ENCODE measurements at places on chromosomes 12 and 14. TPM values are rescaled to one million over a fixed set of nuclear protein-coding genes. Genes with fewer than 3 reads are reported as not detected.

Gene LRTM2
- 0.42 TPM for polyA plus RNA-seq

Gene CMTM5
- 2.9 TPM for polyA plus RNA-seq

Gene SLC10A1
- not detected for polyA plus RNA-seq

Gene SPSB2
- 13.2 TPM for polyA plus RNA-seq

Gene IGFBP6
- polyA plus RNA-seq, result 12.4 TPM

Gene GSG1
- polyA plus RNA-seq, result 0.61 TPM

Gene OTUB2
- 4.3 TPM for polyA plus RNA-seq

Gene ACOT6
- polyA plus RNA-seq, result not detected

- DNase-seq, result no peak
These were observed 23.4 kb upstream of the IPO8 start for GRCh38 chr12:30719060-30719459.

- DNase-seq, result no peak
These were observed 747.6 kb upstream of the LRFN5 start for GRCh38 chr14:40859055-40859454.

DNA sequence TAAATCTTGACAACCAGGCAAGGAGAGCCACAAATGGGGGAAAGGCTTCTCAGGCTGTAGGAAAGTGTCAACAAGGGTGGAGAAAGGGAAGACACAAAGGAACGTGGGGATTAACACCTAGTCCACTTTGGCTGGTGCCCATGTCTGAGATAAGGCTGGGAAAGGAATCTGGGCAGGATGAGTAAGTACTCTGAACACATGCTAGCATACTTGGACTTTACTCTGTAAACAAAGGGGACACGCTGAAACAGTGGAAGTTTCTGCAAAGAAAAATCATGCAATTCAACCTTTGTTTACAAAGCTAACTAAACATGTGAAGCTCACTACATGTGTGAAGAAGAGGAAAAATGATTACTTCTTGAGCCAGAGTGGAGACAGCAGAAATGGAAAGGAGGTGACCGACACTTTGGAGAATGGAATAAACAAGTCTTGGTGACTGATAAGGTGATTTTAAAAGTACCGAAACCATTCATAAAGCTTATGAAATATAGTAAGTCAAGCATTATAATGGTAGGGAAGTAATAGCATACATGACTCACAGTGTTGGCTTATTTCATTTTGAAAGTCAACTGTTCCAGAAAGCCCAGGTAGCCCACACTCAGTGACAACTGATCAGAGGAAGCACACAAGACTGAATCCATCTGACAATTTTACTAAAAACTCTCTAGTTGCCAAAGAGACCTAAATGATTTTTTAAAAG, 13.2 kb downstream of the CPNE8 start:
- DNase-seq, result no peak

DNA sequence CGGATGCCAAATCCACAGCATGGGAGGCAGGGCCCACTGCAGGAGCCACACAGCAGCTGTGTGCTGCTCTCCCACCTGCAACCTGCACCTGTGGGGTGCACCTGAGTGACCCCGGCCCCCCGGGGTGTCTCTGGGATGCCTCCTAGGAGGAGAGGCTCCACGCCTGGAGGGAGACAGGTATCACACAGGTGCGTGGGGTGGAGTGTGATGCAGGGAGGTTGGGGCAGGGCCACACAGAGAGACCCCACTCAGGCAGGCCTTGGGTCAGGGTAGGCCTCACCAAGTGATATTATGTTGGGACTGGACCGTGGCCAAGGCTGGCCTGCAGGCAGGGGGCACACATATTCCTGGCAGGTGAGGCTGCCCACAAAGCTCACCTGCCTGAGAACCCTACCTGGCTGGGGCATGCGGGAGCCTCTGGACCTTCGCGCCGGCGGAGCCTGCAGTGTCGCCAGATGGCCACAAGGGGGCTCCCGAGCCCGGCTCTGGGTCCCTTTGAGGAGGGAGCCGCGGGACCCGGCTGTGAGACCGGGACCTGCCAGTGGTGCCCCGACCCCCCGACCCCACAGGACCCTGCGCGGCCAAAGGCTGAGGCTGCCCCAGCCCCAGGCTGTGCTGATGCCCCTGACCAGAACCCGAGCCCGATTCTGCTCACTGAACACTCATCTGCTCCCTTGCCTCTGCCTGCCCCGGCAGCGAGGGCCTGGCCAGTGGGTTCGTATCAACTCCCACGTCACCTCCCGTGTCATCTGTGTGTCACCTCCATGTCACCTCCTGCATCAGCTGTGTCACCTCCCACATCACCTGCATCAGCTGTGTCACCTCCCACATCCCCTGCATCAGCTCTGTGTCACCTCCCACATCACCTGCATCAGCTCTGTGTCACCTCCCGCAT, 11.4 kb downstream of the TMEM121 start:
- DNase-seq, result no peak

- DNase-seq, result no peak
These were observed 319.1 kb downstream of the PPFIA2 start for GRCh38 chr12:81440001-81440400.

DNA sequence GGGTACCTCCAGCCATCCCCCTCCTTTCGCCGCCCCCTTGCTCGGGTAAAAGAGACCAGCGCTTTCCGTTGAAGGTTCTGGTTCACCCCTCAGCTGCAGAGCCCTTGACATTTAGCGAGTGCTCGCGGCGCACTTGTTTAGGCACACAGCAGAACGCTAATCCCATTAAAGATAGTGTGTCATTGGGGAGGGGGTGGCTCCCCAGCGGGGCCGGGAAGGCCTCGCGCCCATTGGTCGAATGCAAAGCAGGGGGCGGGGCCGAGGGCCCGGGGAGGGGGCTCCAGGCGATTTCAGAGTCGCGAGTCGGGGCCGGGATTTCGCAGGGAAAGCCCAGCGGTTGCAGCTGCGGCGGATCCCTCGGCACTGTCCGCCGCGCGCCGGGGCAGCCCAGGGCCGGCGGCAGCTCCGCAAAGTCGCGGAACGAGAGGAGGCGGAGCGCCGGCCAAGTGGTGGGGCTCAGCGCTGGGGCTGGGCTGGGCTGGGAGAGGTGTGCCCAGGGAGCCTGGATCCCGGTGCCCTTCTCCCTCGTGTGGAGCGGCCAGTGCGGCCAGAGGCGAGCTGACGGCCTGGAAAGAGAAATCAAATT, 122.9 kb downstream of the TSPAN9 start:
- DNase-seq, result peak; percentile 41

DNA sequence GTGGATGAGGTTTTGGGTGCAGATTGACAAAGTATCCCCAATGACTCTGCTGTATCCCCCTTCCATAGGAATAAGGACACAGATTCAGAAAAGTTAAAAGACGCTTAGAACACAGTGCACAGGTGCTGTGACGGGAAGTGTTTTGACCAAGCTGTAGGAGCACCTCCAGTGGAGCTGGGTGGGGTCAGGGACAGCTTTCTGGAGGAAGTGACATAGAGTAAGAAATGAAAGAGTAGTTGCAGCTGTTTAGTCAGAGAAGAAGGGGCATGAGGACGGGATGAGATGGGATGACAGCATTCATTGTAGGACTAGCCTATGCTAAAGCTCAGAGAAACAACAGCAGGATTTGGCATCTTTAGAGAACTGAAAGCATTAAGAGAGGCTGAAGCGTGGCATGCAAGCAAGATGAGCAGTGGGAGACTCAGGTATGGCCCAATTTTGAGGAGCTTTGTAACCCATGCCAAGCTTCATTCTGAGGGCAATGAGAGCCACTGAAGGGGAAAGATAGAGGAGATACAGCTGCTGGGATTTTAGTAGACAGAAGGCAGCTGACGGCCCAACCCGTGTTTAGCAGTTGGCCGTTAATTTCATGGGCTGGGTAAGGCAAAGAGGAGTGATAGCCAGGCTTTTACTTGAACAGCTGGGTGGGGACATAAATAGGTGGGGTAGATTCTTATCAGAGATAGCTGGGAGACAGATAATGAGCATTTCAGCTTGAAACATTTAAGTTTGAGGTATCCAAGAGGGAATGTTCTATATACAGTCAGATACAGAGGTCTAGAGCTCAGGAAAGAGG, 131.8 kb upstream of the KRAS start:
- DNase-seq, result no peak

DNA sequence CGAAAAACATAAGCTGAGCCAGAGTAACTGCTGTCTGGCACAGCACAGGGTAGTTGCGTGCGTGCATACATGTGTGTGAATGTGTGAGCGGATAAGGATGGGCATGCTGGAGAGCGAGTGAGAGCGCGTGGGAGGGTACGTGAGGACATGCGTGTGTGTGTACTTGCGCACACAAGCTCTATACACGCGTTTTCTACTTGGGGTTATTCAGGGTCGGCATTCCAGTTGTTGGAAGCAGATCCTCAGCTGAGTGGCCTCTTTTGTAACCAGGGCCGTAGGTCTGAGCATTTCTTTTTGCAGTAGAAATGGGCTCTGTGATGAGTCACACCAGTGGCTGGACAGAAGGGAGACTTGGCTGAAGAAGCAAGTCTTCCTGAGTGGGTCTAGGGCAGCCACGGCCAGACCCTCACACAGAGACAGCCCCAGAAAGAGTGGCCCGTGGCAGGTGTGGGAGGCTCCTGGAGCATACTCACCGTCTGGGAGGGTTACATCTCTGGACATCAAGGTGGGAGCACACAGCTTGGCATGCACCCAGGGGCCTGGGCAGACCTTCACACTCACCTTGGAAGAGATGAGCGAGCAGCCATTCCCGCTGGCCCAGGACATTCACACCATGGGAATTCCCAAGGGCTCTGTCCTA, 78.0 kb downstream of the LRRC74A start:
- DNase-seq, result no peak

- DNase-seq, result no peak
These were observed 3.0 kb upstream of the NPFF start for GRCh38 chr12:53510181-53510812.

GRCh38 chr14:95681153-95681552, 5.1 kb upstream of the TCL1B start:
- no peak for DNase-seq

DNA sequence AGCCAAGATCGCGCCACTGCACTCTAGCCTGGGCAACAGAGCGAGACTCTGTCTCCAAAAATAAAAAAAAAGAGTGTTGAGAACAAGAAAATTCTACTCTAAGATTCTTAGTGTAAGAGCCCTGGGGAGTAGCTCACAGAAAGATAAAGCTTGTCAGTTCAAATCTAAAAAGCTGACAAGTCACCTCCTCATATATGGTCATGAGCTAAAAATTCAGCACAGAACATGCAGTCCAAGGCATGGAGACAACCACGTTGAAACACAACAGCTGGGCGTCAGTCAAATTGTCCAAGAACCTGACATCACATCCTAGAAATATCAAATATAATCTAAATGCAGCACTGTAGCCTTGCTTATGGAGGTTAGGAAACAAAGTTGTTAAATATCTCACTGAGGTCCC, 47.8 kb downstream of the CLIP1 start:
- DNase-seq, result no peak

DNA sequence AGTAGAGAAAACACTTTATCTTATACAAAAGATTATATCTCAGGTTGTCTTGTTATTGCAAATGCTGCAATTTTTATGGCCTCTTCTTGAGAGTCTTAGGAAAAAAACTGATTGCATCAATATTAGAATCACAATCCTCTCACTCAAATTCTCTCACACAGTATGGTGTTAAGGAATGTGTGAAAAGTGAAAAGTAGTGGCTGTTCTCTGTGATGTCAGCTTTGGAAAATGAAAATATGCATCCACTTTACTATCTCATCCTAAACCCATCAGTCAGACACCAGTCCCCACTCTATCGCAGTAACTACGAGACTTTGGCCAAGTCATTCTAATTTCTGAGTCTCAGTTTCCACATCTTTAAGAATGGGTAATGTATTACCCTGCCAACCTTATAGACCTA, 32.6 kb upstream of the NTF3 start:
- no peak for DNase-seq

GRCh38 chr12:27975222-27976136, 2.9 kb upstream of the PTHLH start:
- no peak for DNase-seq

DNA sequence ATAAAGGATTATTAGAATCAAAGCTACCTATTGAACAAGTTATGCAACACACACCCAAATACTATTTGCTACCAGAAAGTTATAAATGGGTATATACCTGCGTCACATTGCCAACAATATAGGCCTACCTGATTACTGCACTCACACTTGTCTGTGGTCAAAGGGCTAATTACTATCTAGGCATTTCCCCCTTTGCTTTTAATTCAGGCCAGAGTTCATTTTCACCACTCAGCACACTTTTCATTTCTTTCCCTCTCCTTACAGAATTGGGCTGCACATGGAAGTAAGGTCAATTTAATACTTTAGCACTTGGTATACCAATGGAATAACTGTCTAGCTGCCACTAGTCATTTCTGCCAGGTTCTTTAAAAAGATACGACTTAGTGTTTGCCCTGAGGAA, 1.7 kb downstream of the SOS2 start:
- DNase-seq, result no peak

GRCh38 chr14:62777510-62777909, 267.7 kb downstream of the KCNH5 start:
- DNase-seq, result no peak

GRCh38 chr12:8946733-8947132, 2.7 kb downstream of the M6PR start:
- no peak for DNase-seq

DNA sequence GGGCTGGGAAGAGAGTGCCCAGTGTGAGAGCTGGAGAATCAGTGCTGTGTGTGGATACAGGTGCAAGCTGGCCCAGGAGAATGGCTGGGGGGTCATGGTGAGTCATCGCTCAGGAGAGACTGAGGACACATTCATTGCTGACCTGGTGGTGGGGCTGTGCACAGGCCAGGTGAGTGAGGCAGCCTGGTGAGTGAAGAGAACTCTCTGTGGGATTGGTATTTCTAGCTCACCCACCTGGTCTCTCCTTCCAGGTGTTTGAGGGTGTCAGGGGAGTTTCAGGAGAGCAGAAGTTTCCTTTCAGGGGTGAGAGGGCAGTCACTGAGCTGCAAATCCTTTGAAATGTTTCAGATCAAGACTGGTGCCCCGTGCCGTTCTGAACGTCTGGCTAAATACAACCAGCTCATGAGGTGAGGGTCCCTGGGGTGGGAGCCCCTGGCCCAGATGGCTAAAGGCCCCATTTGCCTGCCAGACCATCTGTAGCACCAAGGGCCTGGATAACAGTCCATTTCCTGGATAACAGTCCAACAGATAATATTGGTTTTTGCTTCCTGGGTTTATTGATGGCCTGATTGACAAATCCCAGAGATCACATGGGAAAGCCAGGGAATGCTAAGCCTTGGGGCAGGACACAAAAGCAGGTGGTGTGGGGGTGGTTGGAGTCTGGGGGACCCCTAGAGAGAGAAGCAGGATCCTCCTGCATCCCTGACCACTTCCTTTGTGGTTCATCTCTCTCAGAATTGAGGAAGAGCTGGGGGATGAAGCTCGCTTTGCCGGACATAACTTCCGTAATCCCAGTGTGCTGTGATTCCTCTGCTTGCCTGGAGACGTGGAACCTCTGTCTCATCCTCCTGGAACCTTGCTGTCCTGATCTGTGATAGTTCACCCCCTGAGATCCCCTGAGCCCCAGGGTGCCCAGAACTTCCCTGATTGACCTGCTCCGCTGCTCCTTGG, 5.5 kb upstream of the ATN1 start:
- DNase-seq, result no peak
